ENCODE measurements at places on chromosomes 16 and 17.

DNA sequence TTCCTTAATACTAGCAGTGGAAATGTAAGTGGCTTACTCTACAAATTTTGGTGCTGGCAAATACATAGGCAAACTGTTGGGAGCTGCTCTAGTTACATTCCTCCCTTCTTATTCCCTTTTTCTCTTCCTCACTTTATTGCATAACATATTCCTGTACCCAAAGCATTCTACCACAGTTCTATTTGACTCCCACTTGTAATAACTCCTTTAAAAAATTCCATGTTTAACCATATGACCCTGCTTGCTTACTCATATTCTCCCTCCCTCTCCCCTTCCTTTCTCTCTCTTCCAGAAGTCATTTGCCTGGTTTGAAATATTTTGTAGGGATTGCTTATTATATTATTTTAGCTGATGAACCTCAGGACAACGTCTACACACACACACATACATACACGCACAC lies 22.7 kb downstream of the NQO1 start:
- no peak for DNase-seq

DNA sequence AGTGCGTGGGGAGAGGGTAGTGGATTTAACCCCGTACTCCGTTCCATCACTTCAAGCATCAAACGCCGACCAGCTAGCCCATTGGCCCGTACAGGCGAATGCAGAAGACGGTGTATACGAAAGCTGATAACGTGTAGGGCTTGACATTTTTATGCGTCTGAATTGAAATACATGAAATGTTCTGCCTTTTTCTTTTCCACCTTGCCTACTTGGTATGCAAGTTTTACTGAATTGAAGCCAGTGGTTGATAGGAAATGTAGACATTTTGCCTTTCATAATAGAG lies 834 bp upstream of the STAT3 start:
- DNase-seq: no peak

DNA sequence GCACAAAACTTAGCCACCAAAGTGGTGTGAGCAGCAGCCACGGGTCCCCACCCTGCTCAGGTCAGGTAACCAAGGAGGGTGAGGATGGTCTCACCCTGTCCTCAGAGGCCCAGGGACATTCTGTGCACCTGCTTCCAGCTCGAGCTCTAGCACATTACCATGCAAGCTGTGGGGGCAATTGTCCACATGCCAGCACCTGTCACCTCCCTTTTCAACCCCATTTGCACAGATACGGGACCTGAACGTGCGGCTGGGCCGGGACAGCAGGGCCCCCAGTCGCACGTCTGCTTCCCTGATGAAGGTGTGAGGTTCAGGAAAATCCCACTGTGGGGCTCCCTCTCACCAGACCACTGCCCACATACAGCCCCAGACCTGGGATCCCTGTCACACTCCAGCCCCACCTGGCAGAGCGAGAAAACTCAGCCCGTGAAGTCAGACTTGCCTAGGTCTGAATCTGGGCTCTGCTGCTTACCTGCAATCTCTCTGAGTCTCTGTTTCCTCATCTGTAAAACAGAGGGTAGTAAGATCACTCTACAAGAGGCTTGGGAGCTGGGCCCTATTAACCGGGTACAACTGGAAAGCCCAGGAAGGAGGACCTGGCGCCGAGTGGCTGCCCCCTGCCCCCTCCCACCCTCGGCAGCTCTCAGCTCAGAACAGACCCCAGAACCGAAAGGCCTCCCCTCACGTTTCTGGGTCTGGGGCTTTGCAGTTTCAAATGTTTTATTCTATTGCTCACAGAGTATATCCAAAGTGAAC lies 7.9 kb downstream of the WFIKKN2 start:
- no peak for DNase-seq

DNA sequence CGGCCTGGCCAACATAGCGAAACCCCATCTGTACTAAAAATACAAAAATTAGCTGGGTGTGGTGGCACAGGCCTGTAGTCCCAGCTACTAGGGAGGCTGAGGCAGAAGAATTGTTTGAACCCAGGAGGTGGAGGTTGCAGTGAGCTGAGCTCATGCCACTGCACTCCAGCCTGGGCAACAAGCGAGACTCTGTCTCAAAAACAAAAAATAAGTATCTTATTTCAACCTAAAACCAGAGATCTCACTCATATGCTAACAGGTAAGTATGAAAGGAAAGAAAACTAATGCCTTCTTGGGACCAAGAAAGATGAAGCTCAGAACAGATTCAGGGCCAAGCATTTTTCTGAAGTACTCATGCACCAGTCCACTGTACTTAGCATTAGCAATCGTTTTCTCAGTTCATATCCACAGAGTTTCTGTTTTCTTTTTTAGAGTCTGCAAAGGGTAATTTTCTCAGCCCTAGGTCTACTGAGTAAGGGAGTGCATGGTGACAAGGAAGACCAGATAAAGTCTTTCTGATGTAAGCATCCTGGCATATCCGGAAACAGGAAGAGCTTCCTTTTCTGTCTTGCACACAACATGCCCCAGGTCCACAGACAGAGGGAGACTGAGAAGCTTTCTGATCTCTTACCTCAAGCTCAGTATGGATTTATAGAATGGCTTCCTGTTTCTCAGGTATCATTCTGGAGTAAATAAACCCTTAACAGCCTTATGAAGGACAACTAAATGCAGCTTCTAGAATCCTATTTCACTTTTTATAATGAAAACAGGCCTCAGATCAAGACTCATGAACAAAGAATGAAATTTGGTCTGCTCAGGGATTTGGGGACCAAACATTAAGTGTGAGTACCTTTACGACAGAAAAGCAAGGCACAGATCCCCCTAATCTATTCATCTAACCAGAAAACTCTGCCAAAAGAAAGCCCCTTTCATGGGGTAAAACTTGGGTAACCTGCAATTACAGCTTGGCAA lies 38.7 kb upstream of the FOXJ1 start:
- DNase-seq: no peak

- no peak for DNase-seq
Measured at GRCh38 chr17:55432358-55433028, 10.9 kb upstream of the MMD start.

GRCh38 chr16:49009204-49009603 lies 272.4 kb downstream of the CBLN1 start:
- DNase-seq: no peak

- DNase-seq: no peak
Measured at GRCh38 chr16:47983999-47984580, 171.7 kb downstream of the ABCC12 start.

GRCh38 chr16:25198021-25198420 lies 18.7 kb upstream of the AQP8 start:
- DNase-seq: no peak

DNA sequence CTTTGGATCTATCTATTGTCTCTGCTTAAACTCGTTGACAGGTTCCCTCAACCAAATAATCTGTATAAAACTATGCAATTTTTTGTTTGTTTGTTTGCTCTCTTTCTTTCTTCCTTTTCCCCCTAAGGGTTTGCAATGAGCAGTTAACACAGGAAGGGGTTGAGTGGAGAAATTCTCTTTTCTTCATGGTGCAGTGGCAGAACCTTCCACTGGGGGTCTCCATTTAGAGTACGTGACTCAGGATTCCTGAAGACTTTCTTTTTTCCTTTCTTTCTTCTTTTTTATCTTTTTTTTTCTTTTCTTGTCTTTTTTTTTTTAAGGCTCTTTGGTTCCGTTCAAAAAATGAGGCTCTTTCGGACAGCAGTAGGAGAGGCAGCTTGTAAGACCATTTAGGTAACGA lies 19.5 kb upstream of the RBFOX1 start:
- DNase-seq: no peak

GRCh38 chr16:57519796-57520360 lies 16.5 kb downstream of the CCDC102A start:
- DNase-seq: peak; percentile 80

- no peak for DNase-seq
Measured at GRCh38 chr17:9233271-9233599, 211.9 kb downstream of the NTN1 start.

GRCh38 chr16:81796035-81796434 lies 16.9 kb downstream of the PLCG2 start:
- DNase-seq: no peak

DNA sequence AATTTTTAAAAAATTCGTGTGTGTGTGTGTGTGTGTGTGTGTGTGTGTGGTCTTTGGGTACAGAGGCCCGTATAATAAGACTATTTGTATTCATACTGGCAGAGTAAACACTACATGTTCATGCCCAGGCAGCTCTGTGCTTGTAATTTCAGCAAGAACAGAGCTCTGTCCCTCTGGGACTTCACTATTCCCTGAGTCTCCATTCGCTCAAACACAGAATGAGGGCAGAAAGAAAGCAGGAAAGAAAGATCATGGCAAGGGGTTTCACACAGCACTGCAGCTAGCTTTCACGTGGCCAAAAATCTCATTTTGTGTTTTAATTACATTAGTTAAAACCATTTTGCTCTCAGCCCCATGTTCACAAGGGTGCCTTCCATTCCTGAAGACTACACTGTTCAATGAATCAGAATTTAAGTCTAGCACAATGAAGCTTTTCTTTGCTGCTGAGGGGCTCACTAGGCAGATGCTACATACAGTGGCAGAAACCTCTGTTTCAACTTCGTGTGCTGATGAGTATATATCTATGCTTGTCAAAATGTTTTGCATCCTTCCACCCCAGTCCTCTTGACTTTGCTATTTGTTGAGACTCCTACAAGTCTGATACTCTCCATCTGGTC lies 198.4 kb upstream of the C17orf78 start:
- DNase-seq: no peak

- no peak for DNase-seq
Measured at GRCh38 chr17:15890279-15890892, 54.5 kb upstream of the ADORA2B start.

DNA sequence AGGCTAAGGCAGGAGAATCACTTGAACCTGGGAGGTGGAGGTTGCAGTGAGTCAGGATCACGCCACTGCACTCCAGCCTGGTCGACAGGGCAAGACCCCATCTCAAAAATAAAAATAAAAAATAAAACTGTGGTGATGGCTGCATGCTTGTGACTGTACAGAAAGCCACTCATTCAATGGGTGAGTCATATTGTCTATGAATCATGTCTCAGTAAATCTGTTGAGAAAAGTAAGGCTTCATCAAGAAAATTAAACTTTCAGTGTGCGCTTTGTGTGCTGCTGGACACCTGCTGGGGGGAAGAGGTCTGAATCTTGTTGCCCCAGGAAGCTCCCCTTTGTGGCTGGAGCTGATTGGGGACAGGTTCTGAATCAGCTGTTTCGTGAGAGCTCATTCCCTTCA lies 11.3 kb downstream of the NUBP1 start:
- no peak for DNase-seq

DNA sequence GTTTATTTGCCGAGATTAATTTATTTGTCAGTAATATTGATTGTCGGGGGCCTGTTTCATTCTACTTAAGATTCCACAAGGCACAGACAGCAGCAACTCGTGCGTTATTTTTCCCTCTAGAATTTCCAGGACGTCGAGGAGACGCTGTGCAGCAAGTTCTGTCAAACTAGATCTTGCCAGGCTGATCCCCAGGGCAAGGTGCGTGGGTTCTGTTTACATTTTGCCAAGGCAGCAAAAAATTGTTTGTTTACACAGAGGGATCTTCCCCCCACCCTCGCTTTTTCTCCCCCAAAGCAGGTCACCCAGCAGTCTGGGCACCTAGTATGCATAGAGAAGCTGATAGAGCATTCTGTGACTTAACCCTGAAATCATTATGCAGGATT lies 111.4 kb downstream of the IRX3 start:
- DNase-seq: no peak

- no peak for DNase-seq
Measured at GRCh38 chr16:88274847-88275246, 107.9 kb upstream of the ZNF469 start.

DNA sequence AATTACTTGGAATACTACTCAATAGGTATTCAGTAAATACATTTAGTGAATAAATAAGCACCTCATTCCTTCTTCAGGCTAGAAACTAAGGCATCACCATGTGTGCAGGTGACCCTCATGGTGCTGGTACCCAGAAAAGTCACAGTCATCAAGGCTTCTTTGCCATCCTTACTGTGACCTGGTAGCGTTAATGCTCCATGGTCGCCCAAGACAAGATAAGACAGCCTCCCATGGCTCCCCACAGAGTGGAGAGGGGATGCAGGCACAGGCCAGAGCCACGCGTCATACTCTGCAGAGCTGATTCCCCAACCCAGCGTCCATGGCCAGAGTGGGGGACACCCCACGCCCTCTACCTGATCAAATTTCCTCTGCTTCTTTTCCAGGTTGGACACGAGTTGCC lies 73.8 kb downstream of the NDE1 start:
- no peak for DNase-seq

DNA sequence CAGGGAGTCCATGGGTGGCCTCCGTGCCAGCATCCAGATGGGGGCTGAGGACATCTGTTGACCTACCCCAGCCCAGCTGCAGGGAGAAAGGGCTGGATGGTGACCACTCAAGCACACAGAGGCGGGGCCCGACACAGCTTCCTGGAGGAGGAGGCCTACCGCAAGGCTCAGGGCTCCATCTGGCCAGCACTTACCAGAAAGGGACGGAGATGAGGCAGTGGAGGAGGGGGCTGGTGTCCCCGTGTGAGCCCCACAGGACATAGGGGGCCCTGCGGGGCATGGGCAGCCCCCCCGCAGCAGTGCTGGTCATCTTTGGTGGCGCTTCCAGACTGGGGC lies 147.5 kb upstream of the CIBAR2 start:
- no peak for DNase-seq

DNA sequence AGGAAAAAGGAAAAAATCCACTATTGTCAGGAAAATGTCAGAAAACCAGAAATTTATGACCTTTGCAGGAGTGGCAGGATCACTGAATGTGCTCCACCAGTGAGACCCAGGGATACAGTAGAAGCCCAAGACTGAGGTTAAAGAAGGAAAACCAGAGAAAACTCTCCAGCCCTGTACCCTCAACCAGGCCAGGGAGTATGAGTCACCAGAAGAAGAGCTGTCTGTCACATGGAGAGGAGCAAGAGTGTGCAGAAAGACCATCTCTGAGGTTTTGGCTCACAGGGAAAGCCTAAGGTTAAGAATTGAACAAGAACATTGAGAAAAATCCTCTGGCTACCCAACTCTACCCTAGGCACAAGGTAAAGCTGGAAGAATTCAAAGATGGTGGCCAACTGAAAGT lies 47.6 kb upstream of the MON1B start:
- no peak for DNase-seq

- no peak for DNase-seq
Measured at GRCh38 chr17:77836557-77837041, 121.9 kb upstream of the TNRC6C start.

- DNase-seq: no peak
Measured at GRCh38 chr17:72353502-72353901, 232.7 kb downstream of the SOX9 start.

DNA sequence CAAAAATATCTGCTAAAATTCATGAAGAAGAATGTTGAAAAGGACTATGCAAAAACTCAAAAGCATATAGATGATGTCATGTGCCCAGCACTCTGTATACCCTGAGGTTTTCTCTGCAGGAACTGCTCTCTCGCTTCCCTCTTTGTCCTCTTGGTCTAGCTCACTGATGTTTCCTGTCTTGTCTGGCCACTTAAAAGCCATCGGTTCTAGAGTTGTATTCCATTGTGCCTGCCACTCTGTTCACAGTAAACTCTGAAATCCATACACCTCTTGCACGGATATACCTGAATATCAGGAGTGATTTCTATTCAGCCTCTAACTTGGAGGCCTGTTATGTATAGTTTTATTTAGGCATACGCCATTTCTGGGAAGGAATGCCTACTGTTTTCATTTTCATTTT lies 101.0 kb upstream of the CNTNAP4 start:
- no peak for DNase-seq

All from effector CD8-positive, alpha-beta T cell (primary cell).